ENCODE measurements at places on chromosomes 5 and 9.

GRCh38 chr9:134814598-134815215 lies 65.9 kb upstream of the FCN2 start:
- no peak for DNase-seq

GRCh38 chr5:179452356-179453230 lies 97.8 kb upstream of the RUFY1 start:
- DNase-seq = no peak

DNA sequence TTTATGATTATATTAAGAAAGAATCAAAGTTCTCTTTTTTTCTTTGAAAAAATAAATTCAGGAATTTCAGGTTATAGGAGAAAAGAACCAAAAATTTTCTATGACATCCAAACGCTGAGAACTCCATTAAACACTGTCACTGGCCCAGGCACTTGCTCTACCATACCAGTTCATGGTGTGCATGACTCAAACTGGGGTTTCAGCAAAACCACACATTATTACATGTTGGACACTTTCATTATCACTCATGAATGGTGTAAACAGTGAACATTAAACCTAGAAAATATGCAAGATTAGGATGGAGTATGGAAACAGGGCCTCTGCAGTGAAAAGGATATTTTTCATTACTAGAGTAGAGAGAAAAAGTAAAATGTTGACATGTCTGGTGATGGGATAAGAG lies 369.9 kb upstream of the FAM174A start:
- no peak for DNase-seq

GRCh38 chr9:125346080-125346732 lies 84.6 kb downstream of the GAPVD1 start:
- no peak for DNase-seq

GRCh38 chr9:122201641-122202040 lies 27.1 kb downstream of the LHX6 start:
- DNase-seq = no peak

DNA sequence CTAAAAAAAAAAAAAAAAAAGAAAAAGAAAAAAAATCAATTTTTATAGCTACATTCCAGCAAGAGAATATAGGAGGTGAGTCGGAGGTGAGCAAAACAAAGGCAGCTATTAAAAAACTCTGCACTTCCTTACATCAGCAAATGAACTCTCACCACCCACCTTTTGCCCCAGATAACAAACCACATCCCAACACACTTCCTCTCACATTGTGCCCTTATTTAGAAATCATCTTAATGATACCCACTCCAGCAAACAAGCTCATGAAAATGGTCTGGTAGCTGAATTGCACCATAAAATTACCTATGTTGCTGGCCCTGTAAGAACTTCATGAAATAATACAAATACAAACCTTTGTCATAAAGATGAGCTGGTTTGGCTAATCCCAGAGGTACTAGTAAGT lies 82.9 kb downstream of the CEMIP2 start:
- no peak for DNase-seq

GRCh38 chr5:69368458-69369339 lies 621 bp downstream of the AK6 start:
- no peak for DNase-seq

DNA sequence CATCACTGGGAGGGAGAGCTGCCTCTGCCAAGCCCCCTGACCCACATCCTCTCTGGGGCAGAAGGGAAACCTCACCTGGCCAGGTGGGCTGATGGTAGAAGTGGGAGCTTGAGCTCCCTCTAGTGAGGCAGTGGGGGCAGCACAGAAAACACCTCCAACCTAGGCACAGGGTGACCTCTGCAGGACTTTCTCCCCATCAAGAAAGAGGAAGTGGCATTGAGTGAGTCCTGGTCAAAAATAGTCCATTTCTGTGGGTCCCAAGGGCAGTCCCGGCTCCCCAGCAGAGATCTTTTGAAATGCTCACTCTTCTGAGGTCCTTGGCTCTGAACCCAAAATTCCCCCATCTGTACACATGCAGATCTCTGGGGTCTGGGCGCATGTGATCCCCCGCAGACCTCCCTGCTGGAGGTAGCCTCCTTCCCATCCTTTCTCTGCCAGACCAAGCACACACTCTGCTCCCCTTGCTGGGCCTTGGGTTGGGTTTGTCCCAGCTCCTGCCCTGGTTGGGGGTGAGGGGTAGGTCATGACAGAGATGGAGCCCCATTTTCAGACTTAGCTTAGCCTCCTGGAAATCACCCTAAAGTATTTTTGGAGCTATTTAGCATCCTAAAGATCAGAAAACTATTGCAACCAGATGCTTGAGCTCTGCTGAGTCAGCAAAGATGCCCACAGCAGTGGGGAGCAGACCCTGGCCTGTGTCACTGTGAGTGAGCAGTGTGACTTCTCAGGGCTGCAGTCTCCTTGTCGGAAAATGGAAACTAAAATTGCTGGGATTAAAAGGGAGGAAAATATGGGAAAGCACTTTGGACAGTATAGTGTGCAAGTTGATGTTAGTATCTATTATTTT lies 41.6 kb upstream of the LCP2 start:
- DNase-seq = peak; percentile 68

GRCh38 chr9:70589571-70590314 lies 175.3 kb upstream of the KLF9 start:
- DNase-seq = no peak

GRCh38 chr5:142222866-142223558 lies 101.8 kb downstream of the SPRY4 start:
- no peak for DNase-seq

DNA sequence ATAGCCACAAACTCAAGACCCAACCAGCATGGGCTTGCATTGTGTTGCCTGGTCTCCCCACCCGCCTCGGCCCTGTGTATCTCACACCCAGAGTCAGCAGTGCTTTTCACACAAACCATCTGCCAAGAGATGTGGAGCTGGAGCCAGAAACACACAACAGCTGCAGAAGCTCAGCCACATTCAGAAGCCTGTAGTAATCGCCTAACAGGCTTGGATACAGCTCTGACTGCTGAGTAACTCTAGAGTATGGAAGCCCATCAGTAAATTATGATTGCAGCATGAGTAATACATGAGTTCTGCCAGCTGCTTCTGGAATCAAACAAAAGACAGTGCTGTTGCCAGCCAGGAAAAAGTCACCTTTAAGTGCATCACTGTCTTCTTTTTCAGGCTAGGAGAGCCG lies 16.0 kb downstream of the TEK start:
- DNase-seq = no peak

DNA sequence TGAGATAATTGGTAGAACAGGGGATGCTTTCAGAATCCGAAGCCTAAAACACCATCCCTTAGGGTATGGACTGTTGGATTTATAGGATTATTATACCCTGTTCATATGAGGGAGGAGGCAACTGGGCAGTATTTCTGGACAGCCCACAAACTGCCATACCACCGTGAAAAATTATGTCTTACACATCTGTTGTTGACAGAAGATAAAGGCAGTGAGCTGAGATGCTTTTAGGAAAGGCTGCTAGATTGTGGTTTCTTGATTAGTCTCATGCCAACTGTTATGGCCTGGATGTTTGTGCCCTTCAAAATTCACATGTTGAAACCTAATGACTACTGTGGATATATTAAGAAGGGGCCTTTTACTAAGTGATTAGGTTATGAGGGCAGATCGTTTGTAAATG lies 83.7 kb upstream of the DHFR start:
- no peak for DNase-seq

DNA sequence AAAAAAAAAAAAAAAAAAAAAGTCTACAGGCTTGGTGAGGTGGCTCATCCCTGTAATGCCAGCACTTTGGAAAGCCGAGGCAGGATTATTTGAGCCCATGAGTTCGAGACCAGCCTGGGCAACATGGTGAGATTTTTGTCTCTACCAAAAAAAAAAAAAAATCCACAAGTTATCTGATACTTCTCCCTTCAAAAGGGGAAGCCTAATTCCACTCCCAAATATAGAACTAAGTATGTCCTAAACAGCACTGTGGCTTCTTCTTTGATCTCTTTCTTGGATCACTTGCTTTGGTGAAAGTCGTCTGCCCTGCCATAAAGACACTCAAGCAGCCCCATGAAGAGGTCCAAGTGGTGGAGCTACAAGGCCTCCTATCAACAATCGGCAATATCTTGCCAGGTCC lies 18.8 kb upstream of the STING1 start:
- no peak for DNase-seq

Data from activated naive CD8-positive, alpha-beta T cell treated with anti-CD3 and anti-CD28 coated beads, Interleukin-2, amount 10 ng/mL, durations not matched to agents 7 days and 5 days (primary cell).